Activated CD4-positive, alpha-beta memory T cell treated with anti-CD3 and anti-CD28 coated beads for 36 hours (primary cell): ENCODE measurements at places on chromosomes 1 and 21. TPM values are rescaled to one million over a fixed set of nuclear protein-coding genes. Genes with fewer than 3 reads are reported as not detected.
A peak's percentile ranks its signal among the peaks of the same experiment; 100 is the strongest.

DNA sequence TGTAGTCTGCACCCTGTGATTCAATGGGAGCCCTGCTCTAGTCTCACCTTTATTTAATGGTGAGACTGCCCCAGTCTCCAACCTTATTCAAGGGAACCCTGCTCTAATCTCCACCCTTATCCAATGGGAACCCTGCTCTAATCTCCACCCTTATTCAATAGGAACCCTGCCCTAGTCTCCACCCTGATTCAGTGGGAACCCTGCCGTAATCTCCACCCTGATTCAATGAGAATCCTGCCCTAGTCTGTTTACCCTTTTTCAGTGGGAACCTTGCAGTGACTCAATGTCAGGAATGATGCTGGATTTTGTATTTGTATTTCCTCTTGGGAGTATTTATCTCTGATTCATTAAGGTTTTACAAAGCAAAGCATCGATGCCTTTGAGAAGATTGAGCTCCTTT, 39.5 kb downstream of the TRPM2 start:
- H3K4me3 ChIP-seq = no peak overlapping the region
- DNase-seq = no peak
- H3K4me1 ChIP-seq = no peaks in the 10 kb centered on the region
- H3K27ac ChIP-seq = no peak overlapping the region
- H3K27me3 ChIP-seq = no peaks in the 10 kb centered on the region
- no peaks in the 10 kb centered on the region for H3K36me3 ChIP-seq

GRCh38 chr1:211153932-211154331, 20.0 kb upstream of the KCNH1 start:
- H3K36me3 ChIP-seq = peaks cover 5% of the 10 kb centered on the region
- no peak for DNase-seq
- no peaks in the 10 kb centered on the region for H3K4me1 ChIP-seq
- H3K27ac ChIP-seq = no peak overlapping the region
- H3K4me3 ChIP-seq = no peak overlapping the region

DNA sequence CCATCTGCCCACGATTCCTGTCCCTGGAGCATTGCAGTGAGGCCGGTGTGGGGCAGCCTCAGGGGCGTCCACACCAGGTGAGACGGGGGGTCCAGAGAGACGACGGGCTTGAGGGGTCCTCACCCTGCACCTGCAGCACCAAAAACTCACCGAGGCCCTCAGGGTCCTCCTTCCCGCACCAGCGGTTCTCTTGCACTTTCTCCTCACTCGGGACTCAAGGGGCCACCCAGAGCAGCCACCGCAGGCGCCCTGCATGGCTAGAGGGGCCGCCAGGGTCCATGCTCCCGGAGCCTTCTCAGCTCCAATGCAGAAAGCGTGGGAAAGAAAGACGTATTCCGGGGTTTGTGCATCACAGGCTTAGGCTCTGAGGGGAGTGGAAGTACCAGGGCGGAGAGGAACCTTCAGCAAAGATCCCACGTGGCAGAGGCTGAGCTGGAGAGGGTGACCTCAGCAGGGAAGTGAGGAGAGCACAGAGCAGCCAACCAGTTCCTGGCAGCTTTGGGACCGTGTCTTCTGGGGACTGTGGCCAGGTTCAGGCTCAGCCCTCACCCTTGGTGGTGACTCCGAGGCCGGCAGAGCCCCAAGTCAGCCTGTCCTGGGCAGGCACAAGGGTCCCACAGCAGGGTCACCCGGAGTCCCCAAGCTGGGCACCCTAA, 19.5 kb upstream of the COL6A2 start:
- peak; percentile 3 for DNase-seq
- no peaks in the 10 kb centered on the region for H3K27me3 ChIP-seq
- no peak overlapping the region for H3K27ac ChIP-seq
- no peaks in the 10 kb centered on the region for H3K36me3 ChIP-seq

MATN1 gene
- not detected for total RNA-seq

DNA sequence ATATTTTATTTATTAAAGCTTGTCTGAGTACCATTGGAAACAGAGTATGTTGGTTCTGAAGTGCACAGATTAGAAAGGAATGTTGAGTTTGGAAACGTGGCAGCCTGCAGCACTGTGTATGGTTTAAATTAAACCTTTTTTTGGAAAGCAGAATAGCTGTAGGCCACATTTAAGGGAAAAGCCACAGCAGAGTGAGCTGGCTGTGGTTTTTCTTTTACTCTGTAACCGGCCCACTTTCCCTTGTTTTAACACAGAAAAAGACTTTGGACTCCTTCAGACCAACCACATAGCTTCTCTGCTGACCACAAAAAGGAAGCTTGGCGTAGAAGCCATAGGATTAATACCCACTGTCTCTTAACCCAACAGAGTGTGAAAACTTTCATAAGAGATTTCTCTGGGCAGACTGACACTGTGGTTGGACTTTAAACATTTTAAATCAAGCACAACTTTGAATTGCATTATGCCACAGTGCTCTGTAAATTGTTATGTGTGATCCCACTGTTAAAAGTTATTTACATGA, 75.2 kb downstream of the NFIA start:
- H3K4me1 ChIP-seq = peaks cover 24% of the 10 kb centered on the region
- DNase-seq = no peak
- peaks cover 5% of the 10 kb centered on the region for H3K36me3 ChIP-seq
- H3K27ac ChIP-seq = no peak overlapping the region
- H3K4me3 ChIP-seq = no peak overlapping the region

ELK4 gene
- 60.7 TPM for total RNA-seq

GRCh38 chr1:234821840-234822239, 211.9 kb upstream of the IRF2BP2 start:
- no peaks in the 10 kb centered on the region for H3K36me3 ChIP-seq
- DNase-seq = no peak
- no peak overlapping the region for H3K27ac ChIP-seq
- no peak overlapping the region for H3K4me3 ChIP-seq

DNA sequence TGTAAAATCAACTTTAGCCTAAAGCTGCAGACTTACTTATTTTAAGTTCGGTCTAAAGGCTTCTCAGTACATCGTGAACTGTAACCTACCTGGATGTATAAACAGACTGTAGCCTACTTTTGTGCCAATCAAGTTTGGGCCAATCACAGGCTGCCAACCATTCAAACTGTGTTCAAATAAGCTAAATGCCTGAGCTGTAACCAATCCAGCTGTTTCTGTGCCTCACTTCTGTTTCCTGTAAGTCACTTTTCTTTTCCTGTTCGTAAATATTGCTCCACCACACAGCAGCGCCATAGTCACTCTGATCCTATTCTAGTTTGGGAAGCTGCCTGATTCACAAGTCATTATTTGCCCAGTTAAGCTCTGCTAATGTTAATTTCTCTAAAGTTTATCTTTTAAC, 37.5 kb upstream of the SLAMF9 start:
- peaks cover 5% of the 10 kb centered on the region for H3K4me1 ChIP-seq
- DNase-seq = peak; percentile 24
- no peaks in the 10 kb centered on the region for H3K36me3 ChIP-seq
- H3K27me3 ChIP-seq = peaks cover 1% of the 10 kb centered on the region
- H3K27ac ChIP-seq = no peak overlapping the region

DNA sequence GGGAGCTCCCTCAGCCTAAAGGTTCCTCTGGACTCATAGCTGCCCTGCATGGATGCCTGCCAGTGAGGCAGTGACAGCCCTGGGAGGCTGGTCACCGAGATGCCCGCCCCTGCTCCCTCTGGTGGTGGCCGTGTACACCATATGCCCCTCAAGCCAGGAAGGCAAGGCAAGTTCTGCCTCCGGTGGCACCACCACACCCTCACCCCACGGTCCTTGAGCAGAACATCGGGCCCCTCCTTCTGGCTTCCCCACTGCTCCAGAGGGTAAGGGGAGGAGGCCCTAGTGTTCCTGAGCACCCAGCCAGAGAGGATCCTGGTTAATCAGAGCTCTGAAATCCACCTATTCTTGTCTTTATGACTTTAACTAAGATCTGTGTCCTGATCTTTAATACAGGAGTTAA, 1.5 kb upstream of the S100A14 start:
- no peak overlapping the region for H3K4me3 ChIP-seq
- no peaks in the 10 kb centered on the region for H3K4me1 ChIP-seq
- DNase-seq = peak; percentile 80
- H3K36me3 ChIP-seq = no peaks in the 10 kb centered on the region
- H3K27me3 ChIP-seq = no peaks in the 10 kb centered on the region

DNA sequence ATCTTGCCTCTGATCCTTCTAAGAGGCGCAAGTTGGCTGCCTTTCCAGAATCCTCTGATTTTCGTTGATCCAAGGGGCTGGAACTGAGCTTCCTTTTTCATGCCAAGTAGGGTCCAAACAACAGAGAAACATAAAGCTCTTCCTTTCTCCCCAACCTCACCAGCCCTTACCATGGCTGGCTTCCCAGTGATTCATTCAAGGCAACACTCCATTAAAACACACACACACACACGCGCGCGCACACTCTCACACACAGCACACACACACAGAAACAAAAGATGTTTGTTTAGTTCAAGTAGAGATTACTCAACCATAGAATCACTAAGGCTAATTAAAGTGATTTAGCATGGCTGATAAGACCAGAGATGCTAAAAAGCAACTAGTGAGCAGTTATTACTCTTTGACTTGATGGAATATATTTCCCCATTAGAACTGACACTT, 13.0 kb upstream of the GUCA2A start:
- peaks cover 5% of the 10 kb centered on the region for H3K36me3 ChIP-seq
- no peak overlapping the region for H3K4me3 ChIP-seq
- no peaks in the 10 kb centered on the region for H3K4me1 ChIP-seq
- no peak overlapping the region for H3K27ac ChIP-seq
- no peaks in the 10 kb centered on the region for H3K27me3 ChIP-seq

GRCh38 chr21:23398726-23399125, 2208.6 kb downstream of the MRPL39 start:
- no peaks in the 10 kb centered on the region for H3K36me3 ChIP-seq
- no peak overlapping the region for H3K27ac ChIP-seq
- DNase-seq = no peak
- no peaks in the 10 kb centered on the region for H3K27me3 ChIP-seq
- no peaks in the 10 kb centered on the region for H3K4me1 ChIP-seq

GRCh38 chr1:212862111-212862690, 4.1 kb downstream of the FLVCR1 start:
- no peaks in the 10 kb centered on the region for H3K27me3 ChIP-seq
- H3K27ac ChIP-seq = no peak overlapping the region
- no peak for DNase-seq

DNA sequence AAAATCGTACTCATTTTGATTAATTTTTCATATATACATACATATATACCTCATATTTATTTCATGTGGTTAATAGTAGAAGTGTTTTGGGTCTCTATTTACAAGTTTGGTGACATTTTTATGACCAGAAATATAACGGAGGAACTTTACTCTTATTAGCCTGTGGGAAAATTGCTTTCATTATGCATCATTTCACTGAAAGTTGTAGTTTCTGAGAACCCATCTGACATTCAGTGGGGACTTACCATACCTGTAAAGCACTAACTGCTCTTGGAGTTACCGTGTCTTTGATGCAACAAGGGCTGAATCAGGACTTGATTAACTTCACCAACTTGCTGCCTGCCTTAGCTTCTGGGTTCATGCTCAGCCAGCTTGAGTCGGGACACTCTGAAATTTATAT, 49.9 kb upstream of the ITPKB start:
- H3K36me3 ChIP-seq = no peaks in the 10 kb centered on the region
- H3K4me1 ChIP-seq = peaks cover 19% of the 10 kb centered on the region
- DNase-seq = no peak
- H3K27ac ChIP-seq = no peak overlapping the region
- H3K27me3 ChIP-seq = no peaks in the 10 kb centered on the region

TNFSF4 gene
- total RNA-seq = 0.58 TPM
